HS-27A (cell line): ENCODE measurements at places on chromosomes 12 and 14.
A peak's percentile ranks its signal among the peaks of the same experiment; 100 is the strongest.

DNA sequence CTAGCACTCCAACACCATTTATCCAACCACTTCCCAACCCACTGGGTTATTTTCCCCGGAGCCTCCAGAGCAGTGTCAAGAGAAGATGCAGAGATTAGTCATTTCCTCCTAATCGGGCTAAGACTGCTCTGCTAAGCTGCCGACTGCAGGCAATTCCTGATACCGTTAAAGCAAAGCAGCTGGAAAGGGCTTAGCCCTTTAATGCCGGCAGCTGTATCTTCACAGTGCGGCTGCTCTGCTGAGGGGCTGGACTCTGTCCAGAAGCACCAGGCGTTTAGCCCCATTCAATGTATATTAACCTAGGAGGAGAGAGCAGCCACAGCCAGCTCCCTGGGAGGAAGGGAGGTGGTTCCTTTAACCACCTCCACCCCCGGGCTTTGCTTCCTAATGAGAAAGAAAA is 11.1 kb downstream of the AQP6 start:
- no peak for DNase-seq

DNA sequence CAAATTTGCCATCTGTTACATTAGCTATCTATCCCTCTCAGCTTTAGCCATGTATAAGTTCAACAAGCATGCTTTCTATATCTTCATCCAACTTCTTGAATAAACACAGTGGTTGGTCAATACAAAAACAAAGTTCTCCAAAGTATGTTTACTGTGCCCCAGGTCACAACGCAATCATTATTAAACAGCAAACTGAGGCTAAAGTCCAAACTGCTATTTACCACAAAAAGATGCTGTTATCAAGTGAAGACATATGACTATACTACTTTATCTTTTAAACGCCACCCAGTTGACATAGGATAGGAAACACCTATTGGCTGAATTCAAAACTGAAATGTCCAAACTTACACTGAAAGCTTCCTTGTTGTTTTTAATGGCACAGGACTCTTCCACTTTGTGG is 11.7 kb downstream of the ZCCHC8 start:
- no peak for DNase-seq

DNA sequence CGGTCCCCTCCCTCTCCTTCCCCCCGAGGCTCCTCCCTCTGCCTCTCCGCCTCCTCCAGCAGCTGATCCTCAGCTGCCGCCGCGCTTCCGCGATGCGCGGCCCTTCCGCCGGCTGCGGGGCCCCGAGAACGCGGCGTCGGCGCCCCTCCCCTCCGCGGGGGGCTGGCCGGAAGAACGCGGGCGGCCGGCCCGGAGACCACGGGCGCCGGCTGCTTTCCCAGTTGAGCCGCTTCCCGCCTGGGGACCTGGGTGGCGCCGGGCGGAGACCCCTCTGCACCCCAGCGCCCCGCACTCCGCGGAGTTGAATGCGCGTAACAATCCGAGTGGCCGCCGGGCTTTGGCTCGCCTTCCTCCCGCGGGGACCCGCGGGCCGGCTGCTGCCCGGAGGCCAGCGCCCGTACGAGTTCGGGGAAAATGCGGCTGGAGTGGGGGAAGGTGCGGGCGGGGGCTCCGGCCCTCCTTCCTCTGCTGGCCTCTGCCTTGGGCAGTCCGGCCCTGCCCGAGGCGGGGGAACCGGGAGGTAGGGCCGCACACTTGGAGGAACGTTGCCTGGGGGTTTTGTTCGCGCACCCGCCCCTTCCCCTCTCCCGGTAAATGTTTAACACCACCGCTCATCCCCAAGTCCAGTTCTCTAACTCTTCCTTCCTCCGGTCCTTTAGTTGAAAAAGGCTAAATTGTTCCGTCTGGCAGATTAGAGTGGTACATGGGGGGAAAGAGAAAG is 393 bp upstream of the DCAF5 start:
- peak; percentile 78 for DNase-seq

GRCh38 chr12:49428793-49429192 is 61.5 kb downstream of the SPATS2 start:
- no peak for DNase-seq

- DNase-seq = no peak
Observed at GRCh38 chr12:48903363-48903981, 21.8 kb downstream of the FKBP11 start.

GRCh38 chr12:57254506-57255280 is 3.7 kb upstream of the STAC3 start:
- DNase-seq = no peak

- no peak for DNase-seq
Observed at GRCh38 chr12:45246236-45246635, 30.3 kb downstream of the ANO6 start.

DNA sequence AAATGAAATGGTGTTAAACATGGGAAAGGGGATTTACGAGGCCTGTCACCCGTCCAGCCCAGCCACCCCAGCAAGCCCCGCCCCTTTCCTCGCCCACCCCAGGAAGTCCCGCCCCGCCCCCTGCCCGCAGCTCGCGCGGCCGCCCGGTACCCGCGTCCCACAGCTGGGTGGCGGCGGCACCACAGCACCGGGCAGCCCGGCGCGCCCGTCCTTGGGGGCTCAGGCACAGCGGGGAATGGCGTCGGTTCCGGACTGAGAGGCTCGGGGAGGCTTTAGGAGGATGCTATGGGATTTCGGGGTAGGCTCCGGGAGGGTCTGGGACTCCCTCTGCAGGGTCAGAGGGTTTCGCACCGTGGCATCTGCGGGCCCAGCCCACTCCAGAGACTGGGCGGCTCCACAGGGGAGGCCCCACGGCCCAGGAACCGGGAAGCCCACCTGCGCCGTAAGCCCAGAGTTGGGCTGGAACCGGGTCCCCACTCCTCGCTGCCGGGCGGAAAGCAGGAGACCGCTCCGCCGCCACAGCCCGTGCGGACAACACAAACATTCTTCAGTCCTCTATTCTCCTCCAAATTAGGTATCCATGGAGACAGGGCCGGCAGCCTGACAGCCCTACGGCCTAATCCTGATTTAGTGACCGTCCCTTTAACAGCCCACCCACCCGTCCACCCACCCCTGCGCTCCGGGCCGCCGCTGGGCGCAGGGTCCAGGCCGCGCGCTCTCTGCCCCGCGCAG is 1.4 kb downstream of the FIGNL2 start:
- DNase-seq = no peak

DNA sequence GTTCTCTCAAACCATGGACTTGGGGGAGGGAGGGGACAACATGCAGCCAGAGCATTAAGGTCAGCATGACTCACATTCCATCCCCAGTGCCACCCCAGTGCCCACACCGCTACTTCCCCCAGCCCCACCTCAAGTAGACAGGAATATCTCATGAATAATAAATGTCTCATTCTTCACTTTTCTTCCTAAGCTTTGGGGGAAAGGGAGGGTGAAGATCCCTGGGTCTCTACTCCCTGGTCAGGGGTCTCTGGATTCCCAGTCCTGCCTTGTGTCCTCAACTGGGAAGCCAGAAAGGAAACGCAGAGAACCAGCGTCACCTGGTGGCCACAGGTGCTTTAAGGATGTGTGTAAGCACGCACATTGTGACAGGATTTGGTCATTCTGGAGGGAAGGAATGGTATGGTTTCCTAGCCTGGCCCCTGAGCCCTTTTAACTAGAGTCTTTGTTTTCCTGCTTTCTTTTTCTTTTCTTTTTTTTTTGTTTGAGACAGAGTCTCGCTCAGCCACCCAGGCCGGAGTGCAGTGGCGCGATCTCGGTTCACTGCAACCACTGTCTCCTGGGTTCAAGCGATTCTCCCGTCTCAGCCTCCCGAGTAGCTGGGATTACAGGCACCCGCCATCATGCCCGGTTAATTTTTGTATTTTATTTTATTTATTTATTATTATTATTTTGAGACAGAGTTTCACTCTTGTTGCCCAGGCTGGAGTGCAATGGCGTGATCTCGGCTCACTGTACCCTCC is 3.4 kb downstream of the GPR84 start:
- DNase-seq = peak; percentile 68

GRCh38 chr12:40101747-40102146 is 4.1 kb downstream of the SLC2A13 start:
- no peak for DNase-seq

GRCh38 chr14:68315081-68315480 is 477.8 kb downstream of the ZFP36L1 start:
- no peak for DNase-seq

- DNase-seq = no peak
Observed at GRCh38 chr12:76276499-76277151, 71.6 kb downstream of the BBS10 start.

GRCh38 chr14:32706721-32707519 is 231.8 kb upstream of the NPAS3 start:
- no peak for DNase-seq

- DNase-seq = no peak
Observed at GRCh38 chr12:114924946-114925475, 241.0 kb upstream of the TBX3 start.

DNA sequence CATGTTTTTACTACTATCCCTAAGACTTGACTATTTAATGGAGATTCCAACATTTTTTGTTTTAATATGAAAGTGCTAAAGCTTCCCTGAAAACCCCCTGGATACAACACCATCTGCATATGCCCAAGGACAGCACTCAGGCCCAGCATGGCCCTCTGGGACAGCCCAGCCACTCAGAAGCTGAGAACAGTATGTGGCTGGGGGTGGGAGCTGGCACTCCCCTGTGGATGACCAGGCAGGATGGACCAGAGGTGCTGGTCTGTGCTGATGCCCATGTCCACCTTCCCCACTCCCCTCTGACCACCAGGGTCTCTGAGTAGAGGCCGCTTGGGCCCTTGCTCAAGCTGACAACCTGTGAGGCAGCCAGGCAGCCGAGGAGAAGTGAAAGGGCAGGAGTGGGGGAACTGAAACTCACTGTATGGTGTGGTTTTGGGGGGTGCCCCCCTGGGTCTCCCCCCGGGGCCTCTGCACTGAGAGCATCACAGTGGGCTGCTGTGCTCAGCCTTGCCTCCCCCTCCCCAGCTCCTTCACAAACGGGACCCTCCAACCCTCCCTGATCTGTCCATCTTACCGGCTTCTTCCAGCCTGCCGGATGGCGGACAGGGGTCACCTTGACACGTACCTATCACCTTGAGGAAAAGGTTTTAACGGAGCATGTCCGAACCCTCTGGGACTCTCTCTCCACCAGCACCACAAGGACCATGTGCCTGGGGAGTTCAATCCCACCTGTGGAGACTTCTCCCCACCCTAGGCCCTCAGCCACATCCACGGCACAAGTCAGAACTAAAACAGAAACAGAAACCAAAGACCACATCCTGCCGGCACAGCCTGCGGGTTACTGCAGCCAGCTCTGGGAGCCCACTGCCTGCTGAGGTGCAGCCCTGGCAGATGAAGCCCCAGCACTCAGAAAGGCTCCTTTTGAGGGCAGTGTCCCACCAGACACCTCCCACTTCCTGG is at the start of gene TMEM229B:
TSS of gene TMEM229B (minus strand) at position 785 of the 957 bp plus-strand sequence. CDS start 14,798 bp downstream, outside the sequence.
- DNase-seq = no peak

GRCh38 chr12:41804026-41804425 is 340.6 kb downstream of the GXYLT1 start:
- DNase-seq = no peak

DNA sequence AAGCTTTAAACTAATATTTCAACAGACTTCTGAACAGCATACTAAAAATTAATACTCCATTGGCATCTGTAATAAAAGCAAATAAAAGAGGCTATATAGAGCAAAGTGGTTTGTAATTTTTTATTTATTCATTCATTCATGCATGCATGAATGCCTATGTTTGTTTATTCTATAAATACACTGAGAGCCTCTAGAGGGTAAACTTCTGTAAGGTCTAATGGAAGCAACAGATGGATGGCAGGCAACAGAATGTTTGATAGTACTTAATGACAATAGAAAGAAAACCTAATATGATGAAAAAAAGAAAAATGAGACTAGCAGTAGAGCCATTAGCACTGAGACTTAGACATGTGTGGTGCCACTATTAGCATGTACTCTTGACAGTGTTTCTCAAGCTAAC is 253.1 kb downstream of the CCDC91 start:
- DNase-seq = no peak

GRCh38 chr12:58761308-58761707 is 159.0 kb downstream of the LRIG3 start:
- no peak for DNase-seq

DNA sequence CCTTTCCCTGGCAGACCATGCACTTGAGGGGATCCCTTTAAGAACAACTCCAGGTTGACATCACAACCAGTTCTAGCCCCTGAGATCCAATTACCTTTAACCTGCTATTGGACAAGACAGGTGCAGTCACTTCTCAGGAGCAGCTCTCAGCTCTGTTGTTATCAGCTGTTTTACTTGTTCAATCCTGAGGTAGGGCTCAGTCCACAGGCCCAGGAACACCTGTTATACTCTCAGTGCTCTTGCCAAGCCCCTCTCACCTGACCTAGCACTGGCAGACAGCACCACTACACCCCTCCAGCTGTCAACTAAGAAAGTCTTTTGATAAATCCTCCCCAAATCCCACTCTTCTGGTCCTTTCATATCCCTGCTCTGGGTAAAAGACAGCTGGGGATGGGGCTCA is 163.9 kb upstream of the TMTC2 start:
- DNase-seq = no peak

DNA sequence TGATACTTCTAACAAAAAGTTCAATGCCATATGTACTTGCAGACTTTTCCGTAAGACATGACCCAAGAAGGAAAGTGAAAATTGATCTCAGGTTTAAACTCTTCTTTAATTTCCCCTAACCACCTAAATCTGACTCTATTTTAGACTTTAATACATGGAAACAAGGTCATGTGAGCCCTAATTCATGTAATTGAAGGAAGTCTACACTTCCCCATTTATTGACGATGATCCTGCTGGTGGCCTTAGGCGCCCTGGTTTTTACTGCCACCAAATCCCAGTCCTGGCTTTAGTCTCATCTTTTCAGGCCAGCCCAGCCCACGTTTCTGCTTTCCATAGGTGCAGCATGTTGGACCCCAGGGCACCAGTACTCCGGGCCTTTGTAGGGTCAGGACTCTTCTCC is 157.9 kb downstream of the PELI2 start:
- no peak for DNase-seq

- DNase-seq = no peak
Observed at GRCh38 chr14:53668897-53669296, 287.7 kb downstream of the BMP4 start.

DNA sequence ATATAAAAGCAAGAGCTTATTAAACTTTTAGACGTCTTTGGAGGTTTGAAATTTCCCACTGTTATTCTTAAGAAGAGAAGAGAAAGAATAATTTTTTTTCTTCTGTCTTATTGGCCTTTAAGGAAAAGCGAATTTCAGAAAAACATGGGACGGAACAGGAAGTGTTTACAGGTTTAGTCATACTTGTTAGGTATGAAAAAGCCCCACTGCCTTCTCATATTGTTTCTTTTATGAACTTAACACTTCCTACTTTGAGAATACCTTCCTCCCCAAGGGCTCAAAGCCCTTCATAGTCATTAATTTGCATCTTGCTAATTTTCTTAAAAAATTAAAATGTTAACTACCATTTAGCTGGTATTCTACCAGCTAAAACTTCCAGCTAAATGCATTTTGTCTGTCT is 82.0 kb downstream of the ETV6 start:
- no peak for DNase-seq

DNA sequence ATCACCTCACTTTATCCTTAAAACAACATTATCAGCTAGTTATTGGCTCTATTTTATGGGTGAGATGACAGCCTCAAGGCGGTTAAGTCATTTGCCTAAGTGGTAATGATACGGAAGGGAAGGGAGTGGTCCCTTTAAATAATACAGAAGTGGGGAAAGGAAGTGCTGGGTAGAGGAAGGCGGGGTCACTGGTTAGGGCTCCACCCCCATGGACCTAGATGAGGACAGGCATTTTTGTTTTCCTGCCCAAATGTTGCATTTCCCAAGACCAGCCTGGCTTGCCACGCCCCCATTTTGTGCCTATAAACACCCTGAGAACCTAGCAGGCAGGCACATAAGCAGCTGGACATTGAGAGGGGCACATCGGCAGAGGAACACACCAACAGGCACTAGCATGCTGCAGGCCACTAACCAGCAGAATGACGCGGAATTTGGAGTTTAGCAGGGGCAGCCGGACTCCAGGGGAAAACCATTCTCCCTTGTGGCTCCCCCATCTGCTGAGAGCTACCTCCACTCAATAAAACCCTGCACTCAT is 100.9 kb downstream of the EPS8 start:
- DNase-seq = no peak
